ENCODE measurements at places on chromosomes 7 and 10.

- no peak for DNase-seq
Measured at GRCh38 chr7:117955046-117955445, 81.8 kb upstream of the CTTNBP2 start.

- no peak for DNase-seq
Measured at GRCh38 chr7:84022009-84022408, 172.6 kb downstream of the SEMA3A start.

DNA sequence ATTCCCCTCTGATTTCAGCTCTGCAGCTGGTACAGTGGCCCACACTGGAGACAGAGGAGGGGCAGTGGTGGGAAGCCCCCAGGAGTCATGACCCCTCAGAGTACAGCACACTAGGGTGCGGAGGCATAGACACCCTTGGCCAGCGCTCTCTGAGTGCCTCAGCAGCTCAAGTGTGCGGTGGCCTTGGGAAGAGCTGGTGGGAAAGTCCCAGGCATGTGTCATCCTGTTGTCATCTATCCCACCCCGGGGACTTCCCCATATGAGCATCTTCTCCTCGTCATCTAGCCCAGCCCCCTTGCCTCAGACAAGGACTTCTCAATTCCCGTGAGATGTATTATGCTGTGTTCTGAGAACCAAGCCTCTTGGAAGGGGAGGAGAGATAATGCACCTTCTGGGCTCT, 15.6 kb upstream of the PPIF start:
- DNase-seq = no peak

DNA sequence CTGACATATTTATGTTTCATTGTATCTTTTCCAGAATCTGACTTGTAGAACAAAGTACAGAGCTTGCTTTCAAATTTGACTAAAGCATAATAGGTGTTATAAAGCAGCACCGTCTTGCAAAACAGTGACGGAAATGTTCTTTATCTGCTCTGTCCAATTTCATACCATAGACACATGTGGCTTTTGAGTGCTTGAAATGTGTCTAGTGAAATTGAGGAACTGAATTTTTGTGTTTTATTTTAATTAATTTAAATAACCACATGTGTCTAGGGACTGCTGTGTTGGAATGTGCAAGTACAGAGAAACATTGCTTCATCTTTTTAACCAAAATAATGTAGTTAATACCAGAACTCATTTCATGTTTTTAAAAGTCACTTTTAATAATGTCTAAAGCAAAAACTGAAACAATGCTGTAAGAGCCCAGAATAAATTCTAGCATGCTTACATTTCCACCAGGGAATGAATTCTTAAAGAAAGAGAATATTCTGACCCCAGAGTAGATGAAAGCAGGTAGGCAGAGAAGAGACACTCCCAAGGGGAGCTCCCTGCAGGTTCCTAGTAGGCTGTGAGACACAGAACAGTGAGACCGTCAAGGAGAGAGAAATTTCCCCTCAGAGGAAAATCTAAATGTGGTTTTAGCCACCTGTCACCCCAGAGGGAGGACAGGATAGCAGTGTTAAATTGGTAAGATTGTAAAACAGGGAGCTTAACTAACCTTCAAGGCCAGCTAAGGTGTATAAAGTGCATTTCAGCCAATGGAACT, 175.3 kb upstream of the KMT2E start:
- DNase-seq = no peak

GRCh38 chr7:101602484-101603241, 26.4 kb downstream of the MYL10 start:
- DNase-seq = peak; percentile 93

GRCh38 chr10:69884024-69884367, 82.3 kb downstream of the COL13A1 start:
- no peak for DNase-seq

GRCh38 chr10:58963101-58963534, 213.3 kb upstream of the PHYHIPL start:
- DNase-seq = no peak

GRCh38 chr10:116437076-116437692, 9.5 kb downstream of the PNLIPRP3 start:
- no peak for DNase-seq

DNA sequence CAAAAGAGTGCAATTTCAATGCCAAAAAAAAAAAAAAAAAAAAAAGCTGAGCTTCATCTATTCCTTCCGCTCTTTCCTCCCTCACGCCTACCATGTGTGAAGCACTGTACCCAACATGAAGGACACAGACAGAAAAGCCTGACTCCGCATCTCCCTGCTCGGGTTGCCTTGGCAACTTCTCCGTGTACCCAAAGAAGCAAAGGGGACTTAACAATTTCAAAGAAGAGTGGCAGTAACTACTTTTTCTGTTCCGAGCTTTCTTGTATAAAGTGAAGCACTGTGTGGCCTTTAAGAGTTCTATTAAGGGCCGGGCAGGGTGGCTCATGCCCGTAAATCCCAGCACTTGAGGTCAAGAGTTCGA, 177.7 kb downstream of the PRKCQ start:
- peak; percentile 40 for DNase-seq

DNA sequence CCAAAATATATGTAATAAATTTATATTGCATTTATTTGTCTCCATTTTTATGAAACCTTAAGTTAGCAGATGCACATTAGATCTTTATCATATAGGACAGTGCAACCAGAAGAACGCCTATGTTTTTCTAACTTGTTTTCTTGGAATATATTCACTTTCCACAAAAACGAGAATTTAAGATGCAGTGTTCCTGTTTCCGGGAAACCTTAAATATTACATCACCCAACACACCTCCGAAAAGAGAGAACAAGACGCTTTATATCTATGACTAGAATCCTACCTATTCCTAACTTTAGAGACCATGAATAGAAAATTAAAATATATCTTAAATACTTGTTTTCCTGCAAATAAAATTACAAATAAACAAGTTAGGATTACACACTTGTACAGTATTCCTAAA, 1.9 kb downstream of the EZH2 start:
- DNase-seq = no peak

DNA sequence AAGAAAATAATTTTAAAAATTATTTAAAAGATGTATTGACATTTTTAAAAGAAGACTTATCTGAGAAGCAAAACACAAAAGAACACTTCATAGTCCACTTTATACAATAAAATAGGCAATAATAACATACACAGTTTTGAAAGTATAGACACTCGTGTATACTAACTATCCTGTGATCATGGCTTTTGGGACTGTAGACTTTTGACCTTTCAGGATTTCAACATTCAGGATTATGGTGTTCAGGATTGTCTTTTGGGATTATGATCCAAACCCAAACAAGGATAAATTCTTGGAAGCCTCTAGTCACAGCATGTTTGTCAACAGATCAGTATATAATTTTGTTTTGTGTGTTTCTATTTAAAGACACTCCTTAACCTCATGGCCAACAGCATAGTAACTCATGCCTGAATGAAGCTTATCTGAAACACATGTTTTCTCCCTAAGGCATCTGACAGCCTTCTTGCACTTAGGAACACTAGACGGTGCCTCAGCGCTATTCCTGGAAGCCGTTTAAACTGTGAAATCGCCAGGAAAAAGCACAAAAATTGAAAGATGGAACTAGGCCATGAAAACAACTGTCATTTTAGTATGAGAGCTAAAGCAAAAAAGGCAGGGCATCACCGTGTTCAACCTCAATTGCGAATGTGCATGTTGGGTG, 29.9 kb downstream of the GSAP start:
- DNase-seq = no peak

- DNase-seq = no peak
Measured at GRCh38 chr10:94131885-94132284, 138.2 kb downstream of the PLCE1 start.

GRCh38 chr10:21458126-21458871, 67.2 kb downstream of the SKIDA1 start:
- no peak for DNase-seq

DNA sequence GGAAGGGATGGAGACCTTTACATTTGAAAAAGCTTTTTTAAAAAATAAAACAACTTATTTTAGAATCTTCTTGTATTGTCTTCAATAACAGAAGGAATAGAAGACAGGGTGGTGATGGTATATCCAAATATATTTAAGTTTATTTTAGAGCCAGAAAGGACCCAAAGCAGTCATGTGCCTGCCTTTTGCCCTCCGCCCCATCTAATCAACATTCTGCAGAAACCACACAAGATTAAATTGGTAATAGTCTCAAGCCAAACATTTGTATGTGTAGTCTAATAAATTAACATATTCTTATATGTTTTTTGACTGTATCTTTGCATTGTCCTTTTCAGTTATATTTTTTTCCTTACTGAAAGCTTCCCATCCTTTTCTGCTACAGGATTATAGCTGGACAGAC, 16.5 kb upstream of the NUP42 start:
- no peak for DNase-seq

- DNase-seq = no peak
Measured at GRCh38 chr10:110373059-110373458, 68.3 kb upstream of the SMNDC1 start.

DNA sequence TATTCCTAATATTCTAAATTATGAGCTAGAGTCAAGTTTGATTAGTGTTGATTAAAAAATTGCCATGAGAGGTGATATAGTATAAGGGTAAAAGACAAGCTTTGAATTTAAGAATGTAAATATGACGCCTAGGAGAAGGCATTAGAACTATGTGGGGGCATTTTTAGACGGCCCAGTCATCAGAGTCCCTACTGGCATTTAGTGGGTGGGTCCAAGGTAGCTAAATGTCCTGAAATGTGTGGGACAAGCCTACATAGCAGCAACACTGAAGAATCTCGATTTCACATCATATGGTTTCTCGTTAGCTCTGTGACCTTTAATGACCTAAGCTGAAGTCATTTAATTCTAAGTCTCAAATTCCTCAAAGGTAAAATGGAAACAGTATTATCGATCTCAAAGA, 133.5 kb downstream of the SGMS1 start:
- no peak for DNase-seq

- DNase-seq = no peak
Measured at GRCh38 chr7:92798517-92799249, 37.7 kb downstream of the CDK6 start.

DNA sequence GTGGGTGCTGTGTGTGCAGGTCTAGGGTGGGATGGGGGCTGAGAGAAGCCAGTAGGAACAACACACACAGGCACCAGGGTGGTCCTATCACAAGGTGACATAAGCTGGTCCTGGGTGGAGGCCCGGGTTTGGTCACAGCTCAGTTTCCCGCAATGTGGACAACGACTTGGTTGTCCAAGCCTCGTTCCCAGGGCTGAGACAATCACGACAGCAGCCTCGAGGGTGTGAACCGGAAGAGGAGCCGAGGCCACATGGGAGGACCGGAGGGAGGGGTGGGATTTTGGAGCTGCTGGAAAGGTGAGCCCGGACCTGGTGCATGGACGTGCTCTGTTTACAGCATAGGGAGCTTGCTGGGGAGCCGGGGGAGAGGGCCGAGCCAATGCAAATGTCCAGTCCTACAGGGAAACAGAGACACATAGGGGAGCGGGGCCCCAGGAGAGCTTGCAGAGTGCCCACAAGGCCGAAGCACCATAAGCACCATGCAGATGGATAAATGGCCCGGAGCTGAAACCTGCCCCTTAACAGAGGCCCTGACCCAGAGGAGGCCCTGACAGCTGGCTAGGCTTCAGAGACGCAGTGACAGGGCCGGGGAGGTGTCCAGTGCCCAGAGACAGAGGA, 92.8 kb downstream of the PRKAG2 start:
- DNase-seq = no peak

DNA sequence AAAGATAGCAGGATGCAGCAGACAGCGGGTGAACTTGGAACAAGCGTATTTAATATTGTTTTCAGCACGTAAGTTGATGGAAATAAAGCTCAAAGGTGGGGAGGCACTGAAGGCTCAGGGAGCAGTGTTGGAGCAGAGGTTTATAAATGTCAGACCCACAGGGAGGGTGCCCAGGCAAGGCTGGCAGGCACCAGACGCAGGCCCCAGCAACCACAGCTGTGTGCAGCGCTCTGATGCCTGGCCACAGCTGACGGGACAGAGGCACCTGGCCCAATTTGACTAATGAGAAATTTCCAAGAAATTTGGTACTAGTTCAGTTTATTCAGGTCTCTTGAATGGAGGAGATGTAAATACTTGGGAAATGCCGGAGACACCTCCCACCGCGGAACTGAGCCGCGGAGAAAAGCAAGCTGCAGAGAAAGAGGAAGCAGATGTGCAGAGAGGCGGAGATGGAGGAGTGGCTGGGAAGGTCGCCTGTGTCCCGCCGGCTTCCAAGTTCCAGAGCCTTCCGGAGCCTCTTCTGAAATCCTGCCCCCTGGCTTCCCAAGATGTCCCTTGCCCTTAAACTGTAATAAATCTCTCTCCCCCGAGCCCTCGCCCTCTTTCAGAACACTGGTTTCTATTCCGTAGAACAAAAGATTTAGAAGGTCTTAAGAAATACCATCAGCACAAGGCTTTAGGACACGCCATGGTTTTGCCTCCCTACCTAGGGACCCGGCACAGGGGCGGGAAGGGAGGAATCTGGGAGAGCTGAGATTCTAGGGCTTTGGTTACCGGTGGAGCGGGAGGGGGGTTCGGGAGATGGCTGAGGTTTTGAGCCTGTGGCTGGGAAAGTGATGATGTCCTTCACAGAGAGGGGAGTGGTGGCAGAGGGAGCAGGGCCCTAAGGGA, 38.4 kb upstream of the PLXNA4 start:
- DNase-seq = no peak

DNA sequence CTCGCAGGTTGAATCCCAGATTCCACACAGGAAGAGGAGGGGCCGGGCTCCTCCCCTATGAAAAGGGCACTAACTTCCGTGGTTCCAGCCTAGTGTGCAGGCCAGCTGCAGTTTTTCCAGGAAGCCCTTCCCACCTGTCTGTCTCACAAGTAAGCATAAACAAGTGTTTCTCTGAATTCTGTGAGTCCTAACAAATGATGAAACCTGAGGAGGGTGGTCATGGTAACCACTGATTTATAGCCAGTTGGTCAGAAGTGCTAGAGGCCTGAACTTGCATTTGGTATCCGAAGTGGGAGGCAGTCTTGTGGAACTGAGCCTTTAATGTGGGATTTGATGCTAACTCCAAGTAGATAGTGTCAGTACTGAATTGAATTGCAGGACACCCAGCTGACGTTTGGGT, 54.7 kb upstream of the STEAP4 start:
- DNase-seq = no peak

- DNase-seq = no peak
Measured at GRCh38 chr7:151246851-151247580, 1.5 kb downstream of the SMARCD3 start.

DNA sequence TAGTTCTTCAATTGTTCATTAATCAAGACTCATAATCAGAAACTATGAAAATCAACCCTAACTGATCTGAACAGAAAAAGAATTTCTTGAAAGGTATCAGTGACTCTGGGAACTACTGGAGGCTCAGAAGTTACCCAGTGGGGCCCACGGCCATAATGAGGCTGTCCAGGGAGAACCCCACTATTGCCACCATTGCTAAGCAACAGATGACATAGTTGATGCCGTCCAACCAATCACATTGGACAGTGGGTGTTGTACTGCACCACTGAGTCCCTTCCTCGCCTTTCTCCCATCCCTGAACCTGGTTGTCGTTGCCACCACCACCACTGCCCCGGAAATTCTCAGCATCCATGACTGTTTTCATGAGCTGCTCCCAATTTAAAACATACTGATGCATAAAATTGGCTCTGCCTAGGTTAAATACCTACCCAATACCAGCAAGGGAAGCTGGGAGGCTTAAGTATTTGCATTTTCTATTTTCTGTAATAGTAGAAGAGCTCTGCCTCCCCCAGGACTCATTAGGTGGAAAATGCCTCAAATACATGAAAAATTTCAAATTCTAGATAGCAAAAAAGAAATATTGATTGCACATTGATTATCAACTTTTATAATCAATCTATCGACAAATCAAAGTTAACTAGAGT, 26.7 kb upstream of the USP6NL start:
- no peak for DNase-seq

All from osteocyte (in vitro differentiated cells).